PC-9 (cell line): ENCODE measurements at places on chromosomes 12 and 14. TPM values are rescaled to one million over a fixed set of nuclear protein-coding genes. Genes with fewer than 3 reads are reported as not detected.

Gene KRT80
- 84.1 and 94.9 TPM in 2 replicates for total RNA-seq

- no peak for DNase-seq
Measured at GRCh38 chr14:76780875-76781647, 19.8 kb downstream of the VASH1 start.

GRCh38 chr12:11731042-11731357, 81.5 kb downstream of the ETV6 start:
- DNase-seq = no peak

Gene MYO1A
- not detected in 2 replicates for total RNA-seq

Gene NID2
- 0.11 TPM in 1 of 2 replicates, not detected in the other for total RNA-seq

Gene SLC6A13
- total RNA-seq = not detected in 2 replicates

Gene GSG1
- 0.41 TPM in 1 of 2 replicates, not detected in the other for total RNA-seq

GRCh38 chr12:79451978-79452377, 238.8 kb downstream of the PAWR start:
- DNase-seq = peak; percentile 55

DNA sequence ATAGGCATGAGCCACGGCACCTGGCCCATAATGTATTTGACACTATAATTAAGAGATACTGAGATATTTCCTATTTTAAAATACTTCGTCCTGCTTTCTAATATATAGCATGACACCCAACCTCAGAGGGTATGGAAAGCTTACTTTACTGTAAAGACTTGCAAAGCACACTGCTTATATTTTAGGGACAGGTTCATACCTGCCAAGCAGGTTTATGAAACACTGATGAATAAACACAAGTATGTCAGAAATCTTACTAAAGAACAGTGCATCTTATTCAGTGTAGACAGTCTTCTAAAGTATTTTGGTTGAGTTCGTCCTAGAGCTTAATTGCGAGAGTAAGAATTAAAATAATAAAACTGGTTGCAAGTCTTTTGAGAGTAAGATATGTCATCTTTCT, 65.4 kb downstream of the PPFIBP1 start:
- DNase-seq = peak; percentile 50
